IMR-90 (cell line): ENCODE measurements at places on chromosomes 2 and 18. TPM values are rescaled to one million over a fixed set of nuclear protein-coding genes. Genes with fewer than 3 reads are reported as not detected.

DNA sequence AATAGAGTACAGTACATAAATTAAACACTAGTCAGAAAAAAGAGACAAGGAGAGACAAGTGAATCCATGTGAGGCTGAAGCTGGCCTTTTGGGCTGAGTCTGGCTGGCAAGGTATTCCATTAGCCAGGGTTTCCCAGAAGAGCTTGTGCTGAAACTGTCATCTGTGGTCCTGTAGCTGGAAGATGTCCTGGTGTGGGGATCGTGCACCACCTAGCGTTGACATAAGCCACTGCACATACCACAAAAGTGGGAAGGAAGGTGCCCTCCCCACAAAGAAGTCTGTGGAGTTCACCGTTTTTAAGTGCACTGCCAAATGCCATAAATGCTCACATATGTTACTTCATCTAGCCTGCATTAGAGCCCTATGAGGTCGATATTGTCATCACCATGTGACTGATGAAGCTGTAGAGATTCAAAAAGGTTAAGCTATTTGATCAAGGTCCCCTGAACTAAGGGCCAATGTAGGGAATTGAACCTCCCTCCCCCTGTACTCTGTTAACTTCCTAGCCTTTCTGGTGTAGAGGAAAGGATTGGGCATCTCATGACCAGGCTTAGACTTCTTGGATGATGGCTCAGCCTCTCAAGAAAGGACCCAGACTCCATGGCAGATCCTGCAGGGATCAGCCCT is 31.9 kb upstream of the GALNT14 start:
- H3K27me3 ChIP-seq: peaks cover 9% of the 10 kb centered on the region; the same call in 1 of the 2 replicates
- DNase-seq: peak; percentile 60
- H3K4me1 ChIP-seq: no peaks in the 10 kb centered on the region
- no peaks in the 10 kb centered on the region for H3K36me3 ChIP-seq
- no peak overlapping the region for H3K27ac ChIP-seq
- no peak overlapping the region for H3K4me3 ChIP-seq

GRCh38 chr18:47613929-47614328 is 316.5 kb downstream of the SMAD2 start:
- no peaks in the 10 kb centered on the region for H3K4me1 ChIP-seq
- H3K4me3 ChIP-seq: no peak overlapping the region
- H3K36me3 ChIP-seq: no peaks in the 10 kb centered on the region
- DNase-seq: no peak
- no peaks in the 10 kb centered on the region for H3K27me3 ChIP-seq
- H3K27ac ChIP-seq: no peak overlapping the region

DNA sequence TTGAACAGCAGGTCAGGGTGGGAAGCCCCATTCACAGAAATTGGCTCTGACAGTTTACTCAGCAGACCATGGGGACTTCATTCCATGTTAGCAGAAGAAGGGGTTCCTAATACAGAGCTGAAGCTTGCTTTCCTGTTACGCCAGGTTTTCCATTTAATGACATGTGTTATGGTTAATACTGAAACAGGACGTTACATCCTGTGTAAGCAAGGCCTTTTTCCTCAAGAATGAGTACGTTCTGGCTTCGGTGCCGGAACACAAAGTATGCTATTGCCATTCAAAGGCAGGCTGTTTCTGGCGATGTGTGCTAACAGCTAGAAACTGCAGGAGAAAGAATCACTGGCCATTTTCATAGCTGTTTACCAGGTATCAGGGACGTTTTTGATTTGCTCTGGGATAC is 190.4 kb downstream of the SNTG2 start:
- no peak overlapping the region for H3K4me3 ChIP-seq
- H3K4me1 ChIP-seq: no peaks in the 10 kb centered on the region
- H3K36me3 ChIP-seq: no peaks in the 10 kb centered on the region
- no peaks in the 10 kb centered on the region for H3K27me3 ChIP-seq

DNA sequence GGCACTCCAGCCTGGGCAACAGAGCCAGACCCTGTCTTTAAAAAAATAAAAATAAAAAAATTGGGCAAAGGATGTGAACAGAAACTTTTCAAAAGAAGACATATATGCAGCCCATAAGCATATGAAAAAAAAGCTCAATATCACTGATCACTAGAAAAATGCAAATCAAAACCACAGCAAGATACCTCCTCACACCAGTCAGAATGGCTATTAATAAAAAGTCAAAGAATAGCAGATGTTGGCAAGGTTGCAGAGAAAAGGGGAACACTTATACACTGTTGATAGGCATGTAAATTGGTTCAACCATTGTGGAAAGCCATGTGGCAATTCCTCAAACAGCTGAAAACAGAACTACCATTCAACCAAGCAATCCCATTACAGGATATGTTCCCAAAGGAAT is 204.1 kb upstream of the SRD5A2 start:
- H3K27me3 ChIP-seq: no peaks in the 10 kb centered on the region
- H3K4me3 ChIP-seq: no peak overlapping the region
- DNase-seq: no peak
- no peaks in the 10 kb centered on the region for H3K4me1 ChIP-seq

DNA sequence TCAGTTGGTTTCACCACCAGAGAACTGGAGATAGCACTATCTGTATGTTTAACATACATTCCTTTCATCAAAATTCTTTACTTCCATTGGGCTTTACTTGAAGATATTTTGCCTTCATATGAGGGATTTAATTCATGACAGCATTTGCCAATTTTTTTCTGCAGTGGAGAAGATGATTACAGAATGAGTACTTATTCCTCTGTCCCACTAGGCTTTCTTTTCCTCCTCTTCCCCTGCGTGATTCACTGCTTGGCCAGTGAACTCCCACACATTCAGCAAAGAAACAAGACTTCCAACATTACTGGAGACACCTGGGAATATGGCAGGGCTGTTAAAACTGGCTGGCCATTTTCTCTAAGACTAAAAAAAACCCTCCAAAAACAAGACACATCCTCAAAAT is 425.8 kb upstream of the KCNH7 start:
- H3K27me3 ChIP-seq: no peaks in the 10 kb centered on the region; the same call in 1 of the 2 replicates
- no peak overlapping the region for H3K4me3 ChIP-seq
- no peak overlapping the region for H3K27ac ChIP-seq
- no peaks in the 10 kb centered on the region for H3K4me1 ChIP-seq

DNA sequence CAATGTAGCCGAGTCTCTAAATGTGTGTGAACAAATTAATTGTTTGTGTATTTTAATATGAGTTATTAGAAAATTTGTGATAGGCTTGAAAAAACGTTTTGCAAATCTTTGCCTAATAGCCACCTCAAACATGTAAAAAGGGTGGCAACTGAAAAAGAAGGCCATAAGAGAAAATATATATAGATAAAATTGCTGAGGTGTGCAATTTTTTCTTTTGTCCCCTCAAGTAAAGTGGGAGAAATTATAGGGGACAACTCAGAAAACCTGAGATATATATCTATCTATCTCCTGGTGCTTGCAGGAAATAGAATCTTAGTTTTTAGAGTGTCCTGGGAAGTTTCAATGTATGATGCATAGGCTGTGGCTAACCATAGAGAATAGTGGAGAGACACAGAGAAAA is 201.4 kb upstream of the LRP1B start:
- H3K27me3 ChIP-seq: no peaks in the 10 kb centered on the region
- H3K27ac ChIP-seq: no peak overlapping the region
- no peak overlapping the region for H3K4me3 ChIP-seq
- no peaks in the 10 kb centered on the region for H3K36me3 ChIP-seq

- H3K27ac ChIP-seq: no peak overlapping the region
- H3K4me3 ChIP-seq: no peak overlapping the region
- H3K36me3 ChIP-seq: no peaks in the 10 kb centered on the region
- no peaks in the 10 kb centered on the region for H3K27me3 ChIP-seq
- no peak for DNase-seq
Observed at GRCh38 chr2:234577191-234577590, 80.3 kb upstream of the ARL4C start.

DNA sequence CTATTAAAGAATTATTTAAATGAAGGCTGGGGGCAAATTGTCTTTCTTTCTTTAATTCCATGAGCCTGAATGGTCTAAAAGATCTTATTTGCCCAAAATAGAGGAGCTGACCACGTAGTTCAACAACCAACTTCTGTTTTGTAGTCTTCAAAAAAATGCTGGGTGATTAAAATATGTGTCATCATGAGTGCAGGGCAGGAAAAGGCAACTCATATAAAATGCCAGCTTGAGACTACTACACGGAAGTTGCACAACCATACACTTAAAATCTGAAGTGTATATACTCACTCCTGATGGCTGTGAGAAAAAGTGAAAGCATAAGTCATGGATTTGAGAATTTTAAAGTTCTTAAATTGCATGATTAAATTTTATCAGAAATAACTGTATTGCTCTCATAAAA is 210.9 kb downstream of the DYM start:
- no peaks in the 10 kb centered on the region for H3K36me3 ChIP-seq
- peak; percentile 88 for DNase-seq
- no peak overlapping the region for H3K4me3 ChIP-seq
- H3K27ac ChIP-seq: no peak overlapping the region
- peaks cover 4% of the 10 kb centered on the region for H3K4me1 ChIP-seq

DNA sequence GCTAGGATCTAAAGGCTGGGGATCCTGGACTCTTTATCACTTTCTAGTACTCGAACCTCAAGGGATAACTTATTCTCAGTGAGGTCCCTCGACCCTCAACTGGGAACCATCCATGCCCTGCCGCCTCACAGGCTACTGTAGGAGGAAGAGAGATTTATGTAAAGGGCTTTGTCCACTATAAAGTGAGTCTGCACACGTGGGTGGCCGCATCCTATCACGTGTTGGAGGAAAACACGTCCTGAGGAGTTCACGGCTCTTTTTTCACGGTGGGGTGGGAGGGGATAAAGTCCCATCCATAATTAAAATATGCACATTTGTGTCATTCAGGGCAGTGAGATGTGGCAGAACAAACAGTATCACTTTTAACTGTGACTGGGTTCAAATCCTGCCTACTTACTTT is 176.6 kb downstream of the KLHL29 start:
- peaks cover 16% of the 10 kb centered on the region; the same call in 1 of the 2 replicates for H3K4me1 ChIP-seq
- H3K27ac ChIP-seq: no peak overlapping the region
- no peak for DNase-seq
- no peaks in the 10 kb centered on the region for H3K27me3 ChIP-seq
- H3K4me3 ChIP-seq: no peak overlapping the region

GRCh38 chr2:142966284-142966683 is 88.8 kb downstream of the KYNU start:
- H3K4me1 ChIP-seq: 0 out of 2 replicates have a peak, but pooled peaks cover 1% of the 10 kb centered on the region
- no peak overlapping the region for H3K4me3 ChIP-seq
- DNase-seq: peak; percentile 43
- no peaks in the 10 kb centered on the region for H3K27me3 ChIP-seq
- H3K36me3 ChIP-seq: no peaks in the 10 kb centered on the region
- H3K27ac ChIP-seq: no peak overlapping the region

DNA sequence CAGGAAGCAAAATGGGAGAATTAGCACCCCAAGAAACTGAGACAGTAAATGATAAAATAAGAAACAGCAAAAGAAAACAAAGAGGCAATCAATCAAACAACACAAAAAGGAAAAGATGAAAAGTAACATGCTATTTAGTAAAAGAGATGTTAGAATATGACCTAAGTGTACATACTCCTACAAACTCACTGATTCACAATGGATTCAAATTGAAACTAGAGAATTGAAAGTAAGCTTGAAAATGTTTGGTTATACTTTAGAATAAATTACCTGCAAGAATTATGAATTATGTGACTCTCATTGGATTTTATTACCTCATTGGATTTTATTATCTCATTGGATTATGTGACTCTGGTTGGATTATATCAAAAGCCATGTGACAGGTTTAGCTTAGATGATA is 22.8 kb upstream of the CCNYL1 start:
- H3K4me3 ChIP-seq: no peak overlapping the region
- DNase-seq: no peak
- no peak overlapping the region for H3K27ac ChIP-seq
- no peaks in the 10 kb centered on the region for H3K36me3 ChIP-seq
- peaks cover 4% of the 10 kb centered on the region for H3K4me1 ChIP-seq

DNA sequence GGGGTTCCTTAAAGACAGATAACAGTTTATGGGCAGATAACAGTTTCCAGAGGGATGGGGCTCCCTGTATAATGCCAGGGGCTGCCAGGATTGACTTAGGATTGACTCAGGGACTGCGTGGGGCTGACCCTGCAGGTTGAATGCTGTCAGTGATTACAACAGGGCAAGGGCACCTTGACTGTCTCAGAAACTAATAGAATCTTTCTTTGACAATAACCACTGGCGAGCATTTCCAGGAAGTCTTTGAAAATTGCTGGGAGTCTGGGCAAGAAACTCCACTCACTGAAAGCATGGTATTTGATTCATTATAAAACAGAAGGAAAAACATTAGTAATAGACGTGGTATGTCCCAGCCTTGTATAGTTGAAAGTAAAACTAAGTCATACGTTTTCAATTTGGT is 101.0 kb downstream of the GPD2 start:
- H3K4me3 ChIP-seq: no peak overlapping the region
- H3K27me3 ChIP-seq: no peaks in the 10 kb centered on the region
- DNase-seq: peak; percentile 34
- no peak overlapping the region for H3K27ac ChIP-seq

GRCh38 chr2:39127973-39128372 is 7.1 kb upstream of the SOS1 start:
- H3K4me3 ChIP-seq: no peak overlapping the region
- no peaks in the 10 kb centered on the region for H3K27me3 ChIP-seq
- no peaks in the 10 kb centered on the region for H3K36me3 ChIP-seq
- H3K4me1 ChIP-seq: peaks cover 3% of the 10 kb centered on the region

DNA sequence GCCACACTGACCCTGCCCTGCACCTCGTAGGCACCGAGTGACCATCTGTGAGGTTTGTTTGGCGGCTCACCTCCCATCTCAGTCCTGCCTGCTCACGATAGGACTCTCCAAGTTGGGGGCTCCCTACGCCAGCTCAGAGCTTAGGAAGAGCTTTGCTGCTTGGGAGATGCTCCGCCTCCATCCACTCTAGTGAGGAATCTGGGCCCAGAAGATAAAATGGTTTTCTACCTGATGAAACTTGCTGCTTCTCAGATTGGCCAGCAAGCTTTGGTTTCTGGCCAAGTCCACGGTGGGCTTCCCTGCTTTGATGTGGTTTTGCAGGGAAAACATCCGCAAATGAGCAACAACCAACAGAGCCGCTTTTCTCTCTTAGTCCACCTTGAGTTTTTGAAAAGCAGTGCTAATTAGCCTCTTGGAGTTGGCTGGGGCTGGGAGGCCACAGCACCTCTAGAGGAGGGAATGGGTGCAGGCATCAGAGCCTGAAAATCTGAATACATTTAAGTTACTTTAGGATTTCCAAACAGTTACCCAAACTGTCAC is 42.2 kb downstream of the THNSL2 start:
- no peaks in the 10 kb centered on the region for H3K27me3 ChIP-seq
- no peak overlapping the region for H3K27ac ChIP-seq
- H3K4me3 ChIP-seq: no peak overlapping the region
- no peaks in the 10 kb centered on the region for H3K4me1 ChIP-seq
- no peaks in the 10 kb centered on the region for H3K36me3 ChIP-seq

GRCh38 chr18:36075862-36076587 is 8.7 kb upstream of the RPRD1A start:
- no peaks in the 10 kb centered on the region for H3K36me3 ChIP-seq
- no peaks in the 10 kb centered on the region for H3K27me3 ChIP-seq
- H3K4me1 ChIP-seq: peaks cover 3% of the 10 kb centered on the region; the same call in 1 of the 2 replicates
- no peak overlapping the region for H3K4me3 ChIP-seq
- H3K27ac ChIP-seq: peak overlapping the region; percentile 30; the same call in 1 of the 2 replicates

CNTNAP5 gene
- total RNA-seq: not detected in 2 replicates

GBX2 gene
- not detected in 2 replicates for total RNA-seq

SNRNP200 gene
- total RNA-seq: 44.1 and 44.2 TPM in 2 replicates

EPHA4 gene
- total RNA-seq: 111 and 132 TPM in 2 replicates

HJURP gene
- total RNA-seq: 22.6 and 24.2 TPM in 2 replicates
